ENCODE measurements at places on chromosomes 11 and 22.
A peak's percentile ranks its signal among the peaks of the same experiment; 100 is the strongest.

DNA sequence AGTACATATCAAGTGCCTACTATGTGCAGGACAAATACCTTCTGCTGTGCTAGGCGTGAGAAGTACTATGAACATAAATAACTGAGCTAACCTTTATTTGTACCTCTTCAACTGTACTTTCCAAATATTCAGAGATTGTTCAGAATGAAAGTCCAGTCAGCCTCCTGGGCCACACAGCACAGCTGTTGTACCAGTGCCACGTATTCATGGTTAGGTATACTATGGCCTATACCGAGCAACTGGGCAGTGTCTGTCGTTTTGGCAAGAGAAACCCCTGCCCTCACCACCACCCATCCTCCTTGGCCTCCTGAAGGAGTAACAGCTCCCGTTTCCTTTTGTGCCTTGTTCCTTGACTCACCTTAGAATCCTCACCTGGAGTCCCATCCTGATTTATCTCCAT, 53.0 kb downstream of the RASSF10 start:
- DNase-seq: no peak

DNA sequence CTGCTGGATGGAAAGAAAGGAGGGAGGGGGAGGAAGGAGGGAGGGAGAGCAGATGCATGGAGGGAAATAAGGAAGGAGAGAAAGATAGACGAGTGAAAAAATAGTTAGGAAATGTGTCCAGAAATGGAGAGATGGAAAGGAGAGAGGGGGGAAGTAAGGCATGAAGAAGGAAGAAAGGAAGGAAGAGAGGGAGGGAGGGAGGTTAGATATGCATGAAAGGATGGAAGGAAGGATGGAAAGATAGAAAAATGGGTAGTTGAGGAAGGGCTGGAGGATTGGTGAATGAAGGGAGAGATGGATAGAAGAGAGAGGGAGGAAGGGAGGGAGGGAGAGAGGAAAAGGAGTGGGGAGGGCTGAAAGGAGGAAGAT, 19.6 kb downstream of the LINC01488 start:
- no peak for DNase-seq

GRCh38 chr11:316031-316701, 2.3 kb downstream of the IFITM1 start:
- DNase-seq: no peak

- peak; percentile 46 for DNase-seq
These were observed 486 bp downstream of the CLMP start for GRCh38 chr11:123194337-123195187.

DNA sequence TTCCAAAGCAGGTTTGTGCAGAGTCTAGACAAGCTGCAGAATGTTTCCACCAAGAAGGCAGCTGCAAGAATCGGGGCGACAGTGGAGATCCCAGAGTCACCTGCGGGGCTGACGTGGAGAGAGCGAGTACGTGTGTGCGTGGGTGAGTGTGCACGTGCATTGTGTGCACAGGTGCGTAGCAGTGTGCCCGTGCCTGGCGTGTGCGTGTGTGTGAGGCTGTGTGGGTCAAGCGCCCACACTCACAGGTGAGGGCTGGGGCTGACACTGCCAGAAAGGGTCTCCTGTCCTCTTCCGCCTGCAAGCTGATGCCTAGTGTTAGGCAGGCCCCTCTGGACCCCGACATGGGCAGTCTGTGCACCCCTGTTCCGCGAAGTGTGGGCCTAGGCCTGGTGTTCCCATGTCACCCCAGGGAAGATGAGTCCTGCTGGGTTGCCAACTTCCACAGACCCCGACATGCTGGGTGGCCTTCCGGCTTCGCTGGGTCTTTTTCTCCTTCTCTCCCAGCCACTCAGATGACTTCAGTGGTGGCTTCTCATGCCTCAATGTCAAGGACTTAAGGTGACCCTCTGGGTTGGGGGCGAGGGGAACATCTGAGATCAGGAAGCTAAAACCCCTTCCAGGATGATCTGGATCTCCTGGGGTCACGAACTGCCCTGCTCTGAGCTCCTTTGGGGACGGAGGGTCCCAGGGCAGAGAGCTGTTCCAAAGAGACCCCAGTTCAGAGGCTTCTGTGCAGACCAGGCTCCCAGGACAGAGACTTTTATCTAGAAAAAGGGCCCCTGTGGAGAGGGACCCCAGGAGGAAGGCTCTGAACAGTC, 10.4 kb upstream of the SYT8 start:
- DNase-seq: no peak

- DNase-seq: no peak
These were observed 607.1 kb downstream of the TBC1D22A start for GRCh38 chr22:47369431-47370015.

DNA sequence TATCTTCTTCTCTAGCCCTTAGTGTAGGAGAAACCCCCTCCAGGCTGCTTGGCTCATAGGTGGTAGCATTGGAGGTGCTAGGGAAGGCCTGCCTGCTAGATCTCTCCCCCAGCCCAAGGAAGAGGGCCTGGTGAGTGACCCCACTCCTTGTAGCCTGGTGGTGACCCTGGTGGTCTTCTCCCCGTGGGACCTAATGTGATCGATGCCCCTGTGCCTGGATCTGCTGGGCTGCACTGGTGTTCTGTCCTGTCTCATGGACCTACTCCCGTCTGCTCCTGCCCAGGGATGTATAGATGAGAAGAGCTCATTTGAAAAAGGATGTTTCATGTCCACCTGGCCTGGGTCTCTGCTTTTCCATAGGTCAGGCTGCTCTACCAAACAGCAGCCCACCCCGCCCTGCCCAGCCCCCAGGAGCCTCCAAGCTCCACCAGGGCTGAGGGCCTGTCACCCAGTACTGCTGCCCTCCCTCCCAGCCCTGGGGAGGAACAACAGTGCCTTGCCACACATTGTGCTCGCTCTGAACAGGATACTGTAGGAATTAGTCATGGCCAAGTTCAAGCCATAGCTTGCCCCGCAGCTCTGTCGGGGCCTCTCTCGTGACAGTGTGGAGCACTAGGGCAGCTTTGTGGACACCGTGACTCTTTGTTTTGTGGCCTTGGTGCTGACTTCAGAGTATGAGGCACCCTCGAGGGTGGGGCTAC, 19.7 kb downstream of the SLC37A2 start:
- DNase-seq: no peak

GRCh38 chr11:71446942-71447688, 1.1 kb downstream of the DHCR7 start:
- DNase-seq: no peak

- DNase-seq: no peak
These were observed 56.6 kb upstream of the FDX1 start for GRCh38 chr11:110373051-110373702.

GRCh38 chr22:21041937-21042336, 3.8 kb upstream of the LRRC74B start:
- DNase-seq: no peak

DNA sequence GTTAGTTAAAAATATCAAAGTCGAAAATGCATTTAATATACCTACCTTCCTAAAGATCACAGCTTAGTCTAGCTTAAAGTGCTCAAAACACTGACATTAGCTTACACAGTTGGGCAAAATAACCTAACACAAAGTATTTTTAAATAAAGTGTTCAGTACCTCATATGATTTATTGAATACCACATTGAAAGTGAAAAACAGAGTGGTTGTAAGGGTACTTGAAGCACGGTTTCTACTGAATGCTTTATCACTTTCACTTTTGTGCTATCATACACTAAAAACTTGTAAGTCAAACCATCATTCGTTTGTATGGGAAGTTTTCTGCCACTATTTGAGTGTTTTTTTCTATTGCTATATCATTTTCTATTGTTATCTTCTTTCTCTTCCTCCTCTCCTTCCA, 36.6 kb downstream of the ZBTB44 start:
- no peak for DNase-seq

DNA sequence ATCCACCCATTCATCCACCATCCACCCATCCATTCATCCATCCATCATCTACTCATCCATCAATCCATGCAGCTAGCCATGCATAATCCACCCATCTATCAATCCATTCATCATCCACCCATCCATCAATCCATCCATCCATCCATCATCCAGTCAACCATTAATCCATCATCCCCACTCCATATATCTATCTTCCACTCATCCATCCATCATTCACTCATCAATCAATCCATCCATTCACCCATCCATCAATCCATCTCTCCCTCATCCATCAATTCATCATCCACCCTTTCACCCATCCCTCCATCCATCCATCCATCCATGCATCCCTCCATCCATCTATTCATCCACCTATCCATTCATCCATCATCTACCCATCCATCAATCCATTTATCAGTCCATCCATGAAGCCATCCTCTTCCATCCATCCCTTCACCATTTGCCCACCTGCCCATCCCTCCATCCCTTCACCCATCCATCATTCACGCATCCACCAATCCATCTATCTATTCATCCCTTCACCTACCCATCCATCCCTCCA, 689.4 kb downstream of the BRD1 start:
- no peak for DNase-seq

DNA sequence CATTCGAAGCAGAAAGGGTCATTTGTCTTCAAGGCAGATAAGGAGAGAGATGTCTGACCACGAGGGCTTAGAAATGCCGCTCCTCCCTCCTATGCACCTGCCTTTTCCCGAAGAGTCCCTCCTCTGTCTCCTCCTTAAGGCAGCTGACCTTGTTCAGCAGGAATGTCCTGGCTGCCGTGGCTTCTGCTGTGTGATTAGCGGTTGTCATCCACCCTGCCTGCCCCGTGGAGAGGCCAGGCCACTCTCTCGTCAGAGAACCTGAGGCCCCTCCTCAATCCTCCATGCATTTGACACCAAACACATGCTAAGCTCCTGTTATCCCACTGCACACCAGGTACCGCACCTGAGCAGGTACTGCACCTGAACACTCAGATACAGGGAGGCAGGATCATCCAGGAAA, 834.6 kb downstream of the TBC1D22A start:
- no peak for DNase-seq

- DNase-seq: no peak
These were observed 91.7 kb upstream of the CLMP start for GRCh38 chr11:123286761-123287160.

- DNase-seq: no peak
These were observed 114.1 kb downstream of the LARGE1 start for GRCh38 chr22:33806191-33806590.

GRCh38 chr11:72851726-72852125, 37.5 kb downstream of the ATG16L2 start:
- no peak for DNase-seq

DNA sequence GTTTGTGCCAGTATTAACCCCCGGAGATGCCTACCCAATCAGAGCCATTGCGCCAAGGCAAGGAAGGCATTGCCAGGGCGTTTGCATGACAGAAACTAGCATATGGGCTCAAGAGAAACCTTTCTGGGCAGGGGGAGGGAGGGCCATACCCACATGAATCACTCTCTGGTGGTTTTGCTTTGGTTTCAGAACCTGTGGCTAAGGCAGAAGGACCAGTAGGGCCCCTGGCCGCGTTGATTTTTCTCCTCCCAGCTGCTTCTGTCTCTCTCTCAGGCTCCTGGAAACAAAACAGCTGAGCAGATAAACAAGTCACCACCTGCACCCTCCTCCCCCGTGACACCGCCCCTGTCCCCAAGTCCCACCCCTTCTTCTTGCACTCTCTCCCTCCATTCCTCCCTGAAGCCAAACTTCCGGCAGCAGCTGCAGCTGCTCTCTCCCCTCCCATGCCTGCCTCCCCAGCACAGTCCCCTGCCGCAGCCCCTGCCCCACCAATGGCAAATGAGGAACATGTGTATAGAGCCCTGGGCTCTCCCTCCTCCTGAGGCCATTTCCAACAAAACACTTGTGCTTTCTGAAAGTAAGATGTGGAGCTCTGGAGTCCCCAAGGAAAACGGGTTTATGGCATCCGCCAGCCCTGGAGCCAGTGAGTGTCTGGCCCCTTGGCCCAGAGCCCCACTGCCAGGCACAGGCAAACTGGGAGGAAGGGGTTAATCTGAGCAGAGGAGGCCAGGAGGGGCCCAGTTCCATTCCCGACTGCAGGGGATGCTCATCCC, 39.0 kb upstream of the ADA2 start:
- DNase-seq: peak; percentile 92

DNA sequence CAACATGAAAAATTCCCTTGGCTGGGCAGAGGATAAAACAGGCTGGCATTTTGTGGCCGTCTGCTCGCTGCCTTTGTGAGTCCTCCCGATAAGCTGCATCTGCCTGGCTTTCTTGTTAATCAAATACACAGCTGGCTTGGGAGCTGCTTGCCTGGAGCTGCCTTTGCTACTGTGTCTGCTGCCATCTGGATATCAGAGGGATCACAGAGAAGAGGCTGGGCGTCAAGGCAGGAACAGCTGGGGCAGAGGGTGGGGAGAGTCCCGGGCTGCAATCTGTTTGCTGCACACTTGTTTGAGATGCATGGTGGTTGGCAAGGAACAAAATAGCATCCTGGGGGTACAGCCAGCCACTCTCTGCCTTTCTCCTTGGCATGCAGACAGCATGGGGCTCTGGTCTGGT, 36.0 kb downstream of the COMMD9 start:
- no peak for DNase-seq

DNA sequence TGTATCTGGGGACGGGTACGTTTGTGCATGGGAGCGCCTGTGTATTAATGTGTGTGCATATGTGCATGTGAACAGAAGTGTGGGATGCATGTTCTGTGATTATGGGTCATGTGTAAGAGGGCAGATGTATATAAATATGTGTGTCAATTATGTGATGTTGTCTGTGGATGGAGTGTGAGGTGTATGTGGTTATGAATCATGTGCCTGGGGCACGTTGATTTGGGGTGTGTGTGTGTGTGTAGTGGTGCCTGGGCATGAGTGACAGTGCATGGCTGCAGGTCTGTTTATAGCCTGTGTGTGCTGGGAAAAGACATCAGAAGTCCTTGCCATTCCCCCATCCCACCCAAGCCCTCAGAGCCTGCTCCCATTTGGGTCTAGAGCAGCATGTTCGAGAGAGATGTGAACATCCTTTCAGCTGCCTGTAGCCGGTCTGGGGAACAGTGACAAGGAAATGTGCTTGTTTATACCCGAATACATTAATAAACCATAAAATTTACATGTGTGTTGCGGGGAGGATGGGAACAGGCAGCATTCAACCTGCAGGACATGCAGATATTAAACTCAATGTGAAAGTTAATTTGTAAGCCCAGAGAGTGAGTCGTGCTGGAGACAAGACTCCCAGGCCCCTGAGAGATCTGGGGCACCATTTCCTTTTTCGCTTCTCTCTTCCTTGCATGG, 129.0 kb downstream of the NECTIN1 start:
- DNase-seq: no peak

DNA sequence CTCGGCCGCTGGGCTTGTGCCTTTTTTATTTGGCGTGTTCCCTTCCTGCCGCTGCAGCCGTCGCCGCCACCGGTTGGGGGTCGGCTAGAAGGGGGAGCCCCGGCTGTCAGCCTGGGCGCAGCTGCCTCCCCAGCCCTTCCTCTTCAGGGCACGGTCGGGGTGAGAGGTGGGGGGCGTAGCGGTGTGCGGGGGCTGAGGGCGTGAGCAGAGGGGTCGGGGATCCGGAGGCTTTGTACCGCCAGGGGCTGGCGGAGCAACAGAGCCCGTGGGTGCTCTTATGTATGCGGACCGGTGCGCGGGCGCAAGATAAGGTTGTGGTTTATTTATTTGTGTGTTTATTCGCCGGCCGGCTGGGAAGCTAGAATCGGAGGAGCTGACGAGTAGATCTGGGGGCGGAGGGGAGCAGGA, 477 bp downstream of the ZBTB16 start:
- peak; percentile 54 for DNase-seq

GRCh38 chr11:1193326-1194230, 29.3 kb upstream of the MUC5B start:
- no peak for DNase-seq

GRCh38 chr22:18060646-18061620, 16.9 kb upstream of the PEX26 start:
- DNase-seq: no peak

GRCh38 chr11:28697920-28698827, 590.0 kb downstream of the METTL15 start:
- peak; percentile 50 for DNase-seq

- no peak for DNase-seq
These were observed 4.4 kb downstream of the NCAM1 start for GRCh38 chr11:112965656-112966055.

GRCh38 chr11:134760299-134760698, 348.3 kb upstream of the B3GAT1 start:
- no peak for DNase-seq

Data from muscle of arm (tissue), 14 donors.